Esophagus mucosa (tissue), 1 donor: ENCODE measurements at places on chromosomes 5 and 9. TPM values are rescaled to one million over a fixed set of nuclear protein-coding genes. Genes with fewer than 3 reads are reported as not detected.

The DMRT3 gene
- total RNA-seq: not detected

The MARVELD2 gene
- total RNA-seq: 25.7 TPM

The TAS2R1 gene
- not detected for total RNA-seq

The TLX3 gene
- total RNA-seq: not detected

The PRSS3 gene
- 107 TPM for total RNA-seq

The SPATA31E1 gene
- total RNA-seq: not detected

The ZNF658 gene
- total RNA-seq: 4.7 TPM
